Activated B cell treated with CpG ODN at 0.5 μM for 24 hours (primary cell): ENCODE measurements at places on chromosomes 7 and 10.

DNA sequence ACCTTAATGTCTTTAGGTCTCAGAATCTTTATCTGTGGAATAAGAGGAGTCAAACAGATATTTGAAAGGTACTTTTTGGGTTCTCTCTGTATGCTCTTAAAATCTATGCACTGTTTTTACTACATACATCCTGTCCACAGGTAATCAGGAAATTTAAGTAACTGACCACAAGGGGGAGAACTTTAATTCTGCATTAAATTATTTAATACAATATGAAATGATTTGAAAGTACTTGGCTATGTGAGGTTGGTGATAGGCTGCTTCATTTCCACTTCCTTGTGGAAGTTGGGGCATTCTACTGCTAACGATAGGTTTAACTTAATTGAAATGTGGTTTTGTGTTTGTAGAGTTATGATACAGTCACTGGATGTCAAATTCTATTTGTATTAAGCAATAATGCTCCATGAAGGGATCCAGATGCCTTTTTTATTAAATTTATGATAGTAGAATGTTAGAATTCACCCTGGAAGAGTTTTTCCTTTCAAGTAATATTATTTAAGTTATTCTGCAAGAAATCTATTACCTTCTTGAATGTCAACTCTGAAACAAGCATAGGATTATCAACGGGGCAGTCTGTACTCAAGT is 6.0 kb downstream of the TEX47 start:
- DNase-seq, result no peak

- no peak for DNase-seq
Measured at GRCh38 chr10:86035791-86036543, 330.6 kb downstream of the GRID1 start.

GRCh38 chr7:107494315-107494751 is 24.5 kb downstream of the GPR22 start:
- no peak for DNase-seq

DNA sequence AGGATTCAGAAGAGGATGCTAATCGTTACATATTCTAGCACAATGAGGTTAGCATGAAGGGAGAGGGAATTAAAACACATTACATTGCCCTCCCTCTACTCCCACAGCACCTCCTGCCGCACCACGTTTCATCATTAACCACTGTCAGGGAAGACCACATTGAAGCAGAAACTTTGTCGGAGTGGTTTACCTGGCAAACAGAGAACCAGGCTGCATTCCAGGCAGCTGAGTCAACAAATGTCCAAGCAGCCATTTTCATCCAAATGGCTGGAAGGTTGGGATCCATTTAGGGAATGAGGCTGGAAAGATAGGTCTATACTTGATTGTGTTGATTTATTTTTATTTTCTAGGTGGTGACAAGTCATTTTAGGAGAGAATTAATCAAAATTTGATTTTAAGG is 273.6 kb downstream of the DYNC1I1 start:
- DNase-seq, result no peak

DNA sequence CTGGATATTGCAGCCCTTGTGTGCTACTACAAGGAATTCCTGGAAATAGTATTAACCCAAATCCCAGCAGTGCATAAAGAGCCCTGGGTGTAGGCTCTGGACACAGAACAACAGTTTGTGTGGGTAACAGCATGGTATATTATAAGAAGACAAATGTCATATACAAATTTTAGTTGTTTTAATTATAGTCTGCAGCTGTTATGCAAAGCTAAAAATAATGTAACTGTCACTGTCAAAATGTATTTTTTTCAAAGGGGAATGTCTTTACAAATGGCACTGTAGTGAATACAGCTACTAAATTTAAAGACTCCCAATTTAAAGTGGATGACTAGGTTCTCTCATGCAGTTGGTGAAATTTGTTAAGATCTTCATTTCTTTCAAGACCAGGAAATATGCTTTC is 339.0 kb downstream of the GPR37 start:
- no peak for DNase-seq

DNA sequence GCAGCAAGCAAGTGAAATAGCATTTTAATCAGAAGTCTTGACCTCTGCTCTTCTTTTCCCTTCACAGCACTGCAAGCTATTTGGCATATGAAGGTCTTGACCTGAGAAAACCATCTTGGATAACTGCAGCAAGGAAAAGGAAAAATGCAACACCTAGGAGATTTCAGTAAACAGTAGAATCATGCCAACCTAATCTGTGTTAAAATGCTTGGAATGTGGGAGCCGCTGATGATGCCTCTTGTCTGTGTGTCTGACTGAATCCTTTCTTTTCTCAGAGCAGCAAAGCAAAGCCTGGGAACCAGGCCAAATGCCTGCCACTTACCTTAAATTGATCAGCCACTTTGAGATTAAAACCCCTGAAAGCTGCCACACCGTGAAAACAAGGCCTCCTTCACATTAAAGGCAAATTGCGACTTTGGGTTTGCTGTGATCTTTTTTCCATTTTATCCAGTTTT is 80.4 kb upstream of the CDK6 start:
- no peak for DNase-seq

- DNase-seq, result peak; percentile 36
Measured at GRCh38 chr7:151018421-151019129, 5.7 kb downstream of the ATG9B start.

- no peak for DNase-seq
Measured at GRCh38 chr10:46077141-46077554, 31.1 kb upstream of the MSMB start.

GRCh38 chr10:15262036-15262713 is 93.7 kb upstream of the NMT2 start:
- DNase-seq, result no peak

- DNase-seq, result no peak
Measured at GRCh38 chr10:61742812-61743211, 80.1 kb downstream of the CABCOCO1 start.

DNA sequence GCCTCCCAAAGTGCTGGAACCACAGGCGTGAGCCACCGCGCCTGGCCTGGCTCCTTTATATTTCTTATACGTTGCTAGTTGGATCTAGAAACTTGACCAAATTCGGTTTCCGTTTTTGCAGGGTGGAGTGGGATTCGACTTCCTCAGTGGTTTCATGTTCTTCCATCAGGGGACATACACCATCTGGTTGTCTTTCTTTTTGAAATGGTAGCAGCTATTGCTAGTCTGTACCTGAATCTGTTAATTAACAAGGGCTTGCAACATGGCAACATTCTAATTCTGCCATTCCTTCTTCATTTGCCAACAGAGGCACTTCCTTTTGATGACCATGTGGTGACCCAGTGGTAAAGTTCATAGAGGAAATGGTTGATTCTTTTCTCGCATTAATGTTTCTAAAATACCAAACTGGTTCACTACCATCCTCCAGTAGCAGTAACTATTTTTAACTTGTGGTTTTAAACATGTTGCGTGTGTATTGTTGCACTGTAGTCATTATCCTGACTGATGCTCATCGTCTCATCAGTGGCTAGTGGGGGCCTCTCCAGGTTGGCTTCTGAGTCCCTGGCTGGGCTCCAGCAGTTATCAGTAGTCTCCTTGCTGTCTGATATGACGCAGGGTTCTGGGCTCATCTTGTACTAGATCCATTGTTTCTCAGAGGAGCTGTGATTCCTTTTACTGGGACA is 159.2 kb downstream of the RGS10 start:
- no peak for DNase-seq

- no peak for DNase-seq
Measured at GRCh38 chr7:55427800-55428199, 62.7 kb downstream of the LANCL2 start.

DNA sequence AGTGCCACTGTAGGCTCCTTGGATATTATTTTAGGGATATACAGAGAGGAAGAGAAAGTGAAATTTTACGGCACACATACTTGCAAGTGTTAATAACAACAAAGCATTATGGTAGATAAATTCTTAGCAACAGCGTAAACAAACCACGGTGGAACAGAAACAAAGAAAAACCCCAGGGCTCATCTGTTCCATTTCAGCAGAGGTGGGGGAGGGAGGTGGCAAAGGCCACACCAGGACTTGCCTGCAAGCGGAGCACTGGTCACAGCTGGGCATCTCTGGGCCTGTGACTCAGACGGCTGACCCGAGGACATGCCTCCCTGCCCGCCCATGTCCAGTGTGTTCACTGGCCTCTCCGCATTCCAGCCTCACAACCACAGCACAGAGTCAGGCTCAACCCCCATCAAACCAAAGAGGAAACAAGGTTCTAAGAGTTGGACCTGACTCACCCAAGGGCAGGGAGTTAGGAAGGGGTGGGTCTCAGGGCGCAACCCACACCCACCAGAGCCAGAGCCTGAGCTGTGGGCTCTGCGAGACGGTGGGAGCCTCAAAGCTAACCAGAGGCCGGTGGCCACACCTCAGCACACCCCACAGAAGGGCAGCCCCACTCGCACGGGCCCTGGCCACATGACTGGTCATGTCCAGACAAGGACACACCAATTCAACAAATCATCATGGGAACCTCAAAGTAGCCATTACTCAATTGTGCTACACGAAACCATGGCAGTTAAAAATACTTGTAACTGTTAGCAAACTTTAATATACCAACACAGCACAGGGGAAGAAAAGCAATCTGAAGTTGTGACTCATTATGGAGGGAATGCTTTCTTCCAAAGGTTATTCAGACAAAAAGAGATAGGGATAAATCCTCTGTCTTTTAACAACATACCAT is 10.7 kb downstream of the ESYT2 start:
- peak; percentile 32 for DNase-seq

GRCh38 chr7:97064972-97065587 is 40.4 kb upstream of the DLX5 start:
- DNase-seq, result no peak

DNA sequence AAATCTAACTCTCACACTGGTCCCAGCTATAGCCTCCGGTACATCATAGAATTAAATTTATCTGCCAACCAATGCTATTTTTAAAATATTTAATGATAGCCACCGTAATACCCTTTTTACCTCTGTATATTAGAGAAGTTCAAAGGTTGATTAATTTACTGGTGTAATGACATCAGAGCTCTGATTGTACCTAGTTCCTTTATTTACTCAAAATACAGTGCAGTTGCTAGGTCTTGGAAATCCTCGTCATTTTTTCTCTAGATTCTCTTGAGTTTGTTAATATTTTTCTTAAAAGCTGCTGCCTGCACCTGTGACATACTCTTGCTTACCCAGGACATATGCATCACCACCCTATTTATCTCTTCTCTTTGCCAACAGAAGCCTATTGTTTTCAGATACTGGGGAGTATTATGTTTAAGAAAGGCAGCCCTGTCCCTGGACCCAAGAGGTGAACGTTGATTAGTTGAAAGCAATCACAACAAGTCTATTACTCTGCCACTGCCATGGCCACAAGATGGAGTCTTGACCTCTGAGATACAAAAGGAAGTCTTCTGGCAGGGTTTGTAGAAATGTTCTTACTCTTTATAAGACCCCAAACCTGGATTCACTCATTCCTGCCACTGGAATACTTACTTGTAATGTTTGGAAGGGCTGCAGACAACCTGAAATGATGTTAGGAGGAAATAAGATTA is 25.6 kb upstream of the TMEM26 start:
- no peak for DNase-seq

- DNase-seq, result no peak
Measured at GRCh38 chr7:100802951-100803350, 24.4 kb downstream of the EPHB4 start.
